Muscle of leg (tissue), 16 donors: ENCODE measurements at places on chromosomes 12 and 14. TPM values are rescaled to one million over a fixed set of nuclear protein-coding genes. Genes with fewer than 3 reads are reported as not detected.

The RNASE4 gene
- polyA plus RNA-seq: 2.8 TPM

GRCh38 chr12:124453419-124454351, 113.7 kb downstream of the NCOR2 start:
- peak; percentile 93 for DNase-seq

DNA sequence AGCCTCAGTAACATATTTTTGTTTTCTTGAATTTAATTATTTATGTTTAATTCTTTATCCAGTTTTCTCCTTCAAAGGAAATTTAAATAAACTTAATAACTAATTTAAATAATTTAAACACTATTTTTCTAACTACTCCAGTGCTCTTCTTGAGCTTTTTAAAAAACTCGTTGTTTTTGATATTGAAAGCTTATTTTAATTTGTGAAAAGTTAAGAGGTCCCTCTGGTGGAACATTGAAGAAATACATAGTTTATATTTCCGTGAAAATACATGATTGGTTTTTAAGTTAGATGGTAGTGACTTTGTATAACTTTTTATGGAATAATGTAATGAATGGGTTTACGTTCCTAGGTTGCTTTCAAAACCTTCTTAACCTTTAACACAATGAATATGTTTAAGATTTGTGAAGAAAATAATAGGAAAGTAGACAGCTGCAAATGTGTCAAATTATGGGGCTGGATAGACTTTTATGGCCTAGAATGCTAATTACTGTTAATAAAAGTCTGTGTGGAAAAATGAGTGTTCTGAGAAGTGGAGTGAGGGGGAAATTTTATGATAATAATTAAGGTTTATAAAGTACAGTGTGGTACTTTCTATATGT, 45.9 kb upstream of the MSRB3 start:
- DNase-seq: peak; percentile 36

DNA sequence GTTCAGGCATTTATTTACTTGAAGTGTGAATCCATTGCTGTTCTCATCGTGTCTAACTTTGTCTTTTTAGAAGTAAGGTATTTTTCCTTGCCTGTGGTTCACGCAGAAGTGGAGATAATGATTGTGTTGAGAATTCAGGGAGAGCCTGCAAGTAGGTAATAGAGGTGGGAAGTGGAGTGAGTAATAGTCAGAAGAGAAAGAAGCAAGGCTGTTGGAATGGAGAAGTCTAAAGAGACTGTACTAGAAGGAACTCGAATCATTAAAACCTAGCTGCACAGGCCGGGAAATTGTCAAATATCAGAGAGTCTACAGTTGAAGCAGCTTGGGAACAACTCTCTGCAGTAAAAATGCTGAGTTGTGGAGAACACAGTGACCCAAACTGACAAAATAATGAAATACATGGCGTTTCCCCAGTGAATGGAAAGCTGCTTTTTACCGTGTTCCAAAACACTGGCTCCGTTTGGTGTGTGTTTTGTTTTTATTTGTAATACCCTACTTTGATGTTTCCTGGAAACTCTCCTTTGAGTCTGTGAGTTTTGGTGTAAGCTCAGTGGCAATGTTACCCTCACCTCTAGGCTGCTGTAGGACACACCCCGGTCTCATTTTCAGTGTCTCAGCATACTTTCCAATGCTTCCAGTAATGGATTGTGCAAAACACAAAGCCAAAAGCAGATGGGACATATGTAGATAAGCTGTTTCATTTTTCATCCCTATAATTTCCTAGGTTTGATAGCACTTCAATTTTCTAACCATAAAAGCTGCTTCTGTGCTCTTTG, 146.6 kb downstream of the CRADD start:
- DNase-seq: no peak

- peak; percentile 20 for DNase-seq
These were observed 34.1 kb downstream of the SCFD1 start for GRCh38 chr14:30656190-30656632.
